ENCODE measurements at places on chromosomes 16 and 17. TPM values are rescaled to one million over a fixed set of nuclear protein-coding genes. Genes with fewer than 3 reads are reported as not detected.

DNA sequence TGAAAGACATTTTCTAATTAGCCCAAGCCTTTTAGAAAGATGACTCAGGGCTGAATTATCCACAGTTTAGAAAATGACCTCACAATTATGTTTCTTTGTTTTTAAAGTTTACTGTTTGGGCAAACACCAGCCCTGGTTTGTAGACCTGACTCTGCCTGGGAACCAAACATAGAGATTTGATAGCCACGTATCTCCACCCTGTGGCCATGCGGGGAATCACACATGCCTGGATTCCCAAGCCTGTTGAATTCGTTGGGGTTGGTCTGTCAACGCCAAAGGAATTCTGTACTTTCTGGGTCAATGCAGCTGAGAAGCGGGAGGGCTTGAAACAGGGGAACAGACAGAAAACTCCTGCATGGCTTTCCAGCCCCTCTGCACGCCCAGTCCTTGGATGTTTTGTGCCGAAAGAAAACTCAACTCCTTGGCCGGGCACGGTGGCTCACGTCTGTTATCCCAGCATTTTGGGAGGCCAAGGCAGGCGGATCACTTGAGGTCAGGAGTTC, 26.9 kb downstream of the CD300A start:
- peaks cover 5% of the 10 kb centered on the region for H3K4me1 ChIP-seq
- no peak overlapping the region for H3K27ac ChIP-seq
- peak; percentile 58 for DNase-seq
- H3K27me3 ChIP-seq = no peaks in the 10 kb centered on the region

DNA sequence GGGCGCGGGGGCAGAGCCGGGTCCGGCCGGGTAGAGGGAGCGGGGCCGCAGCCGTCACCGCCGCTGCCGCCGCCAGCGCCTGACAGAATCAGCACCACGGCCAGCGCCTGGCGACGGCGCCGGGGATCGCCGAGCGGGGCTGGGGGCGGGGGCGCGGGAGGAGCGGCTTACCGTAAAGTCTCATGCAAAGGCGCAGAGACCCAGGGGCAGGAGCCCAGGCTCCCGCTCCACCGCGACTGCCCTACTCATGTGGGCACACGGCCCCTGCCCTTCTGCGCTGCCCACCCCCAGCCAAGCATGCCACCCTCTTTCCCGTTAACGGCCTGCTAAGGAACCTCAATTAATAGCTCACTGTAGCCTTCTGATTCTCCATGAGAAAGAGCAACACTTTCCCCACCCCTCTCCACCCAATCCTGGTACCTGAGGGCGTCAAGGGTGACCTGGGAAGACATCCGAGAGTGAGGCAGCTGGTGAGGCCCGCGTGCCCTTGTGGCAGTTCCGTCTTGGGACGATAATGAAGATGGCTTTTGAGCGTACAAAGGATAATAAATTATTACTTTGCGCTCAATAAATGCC, at the start of gene SEZ6:
Gene SEZ6 (minus strand): TSS at position 98 of the 576 bp plus-strand sequence. CDS start 164 bp downstream, outside the sequence.
- no peaks in the 10 kb centered on the region for H3K36me3 ChIP-seq
- H3K27me3 ChIP-seq = peaks cover 32% of the 10 kb centered on the region
- DNase-seq = peak; percentile 57
- no peak within 1 kb of the TSS for H3K27ac ChIP-seq

GRCh38 chr16:12771341-12771798, 32.3 kb downstream of the CPPED1 start:
- DNase-seq = no peak
- H3K4me3 ChIP-seq = no peak overlapping the region
- H3K4me1 ChIP-seq = peaks cover 9% of the 10 kb centered on the region

DNA sequence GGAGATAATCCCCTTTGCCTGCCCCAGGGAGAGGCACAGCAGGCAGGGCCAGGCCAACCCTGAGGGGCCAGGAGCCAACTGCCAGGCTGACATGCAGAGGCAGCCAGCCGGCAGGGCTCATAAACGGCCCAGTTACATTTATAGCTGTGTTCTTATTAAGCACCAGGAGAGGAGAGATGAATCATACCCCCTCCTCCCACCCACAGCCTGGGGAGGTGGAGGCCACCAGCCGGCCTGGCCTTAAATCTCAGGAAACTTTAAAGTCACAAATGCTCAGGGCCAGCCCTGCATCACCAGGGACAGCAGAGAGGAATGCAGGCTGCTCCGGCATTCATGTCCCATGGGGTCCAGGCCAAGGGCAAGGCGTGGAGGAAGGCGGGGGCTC, 177.2 kb downstream of the TMEM132E start:
- H3K4me3 ChIP-seq = no peak overlapping the region
- H3K4me1 ChIP-seq = no peaks in the 10 kb centered on the region
- H3K36me3 ChIP-seq = no peaks in the 10 kb centered on the region
- no peak for DNase-seq
- no peaks in the 10 kb centered on the region for H3K27me3 ChIP-seq

DNA sequence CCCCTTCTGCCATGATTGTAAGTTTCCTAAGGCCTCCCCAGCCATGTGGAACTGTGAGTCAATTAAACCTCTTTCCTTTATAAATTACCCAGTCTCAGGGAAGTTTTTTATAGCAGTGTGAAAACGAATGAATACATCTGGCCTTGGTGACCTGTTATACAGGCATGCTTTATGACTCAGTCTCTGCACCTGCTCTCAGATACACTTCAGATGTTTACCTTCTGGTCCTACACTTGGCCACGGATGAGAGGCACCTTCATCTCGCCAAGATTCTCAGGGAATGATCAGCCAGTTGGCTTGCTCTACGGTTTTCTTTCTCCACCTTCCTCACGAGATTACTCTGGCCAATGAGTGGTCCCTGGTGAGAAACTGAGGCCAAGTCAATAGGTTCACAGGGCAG, 304.7 kb downstream of the CA10 start:
- no peaks in the 10 kb centered on the region for H3K36me3 ChIP-seq
- no peaks in the 10 kb centered on the region for H3K4me1 ChIP-seq

GRCh38 chr16:85863384-85863774, 35.6 kb upstream of the IRF8 start:
- no peaks in the 10 kb centered on the region for H3K4me1 ChIP-seq
- H3K36me3 ChIP-seq = no peaks in the 10 kb centered on the region
- H3K27ac ChIP-seq = no peak overlapping the region
- H3K4me3 ChIP-seq = no peak overlapping the region

DNA sequence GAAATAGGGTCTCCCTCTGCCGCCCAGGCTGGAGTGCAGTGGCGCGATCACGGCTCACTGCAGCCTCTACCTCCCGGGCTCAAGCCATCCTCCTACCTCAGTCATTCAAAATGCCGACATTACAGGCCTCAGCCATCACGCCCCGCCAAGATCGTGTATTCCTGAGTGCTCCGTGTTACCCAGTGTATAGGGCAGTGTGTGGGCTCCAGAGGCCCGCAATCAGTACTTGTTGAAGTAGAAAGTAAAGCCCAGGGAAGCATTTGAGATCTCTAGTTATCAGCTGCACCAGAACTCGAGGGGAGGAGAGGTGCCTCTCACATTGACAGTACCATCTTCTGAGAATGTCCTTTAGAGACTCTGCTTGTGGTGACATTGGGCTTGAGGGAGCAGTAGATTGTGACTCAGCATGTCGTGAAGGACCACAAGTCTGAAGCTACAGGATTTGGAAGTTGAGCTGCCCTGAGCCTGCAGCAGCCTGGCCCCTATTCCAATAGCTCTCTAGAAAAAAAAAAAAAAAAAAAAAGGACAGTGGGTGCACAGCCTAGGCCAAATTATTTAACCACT, 1.1 kb upstream of the PRPSAP1 start:
- H3K27me3 ChIP-seq = no peaks in the 10 kb centered on the region
- peaks cover 16% of the 10 kb centered on the region for H3K4me1 ChIP-seq

DNA sequence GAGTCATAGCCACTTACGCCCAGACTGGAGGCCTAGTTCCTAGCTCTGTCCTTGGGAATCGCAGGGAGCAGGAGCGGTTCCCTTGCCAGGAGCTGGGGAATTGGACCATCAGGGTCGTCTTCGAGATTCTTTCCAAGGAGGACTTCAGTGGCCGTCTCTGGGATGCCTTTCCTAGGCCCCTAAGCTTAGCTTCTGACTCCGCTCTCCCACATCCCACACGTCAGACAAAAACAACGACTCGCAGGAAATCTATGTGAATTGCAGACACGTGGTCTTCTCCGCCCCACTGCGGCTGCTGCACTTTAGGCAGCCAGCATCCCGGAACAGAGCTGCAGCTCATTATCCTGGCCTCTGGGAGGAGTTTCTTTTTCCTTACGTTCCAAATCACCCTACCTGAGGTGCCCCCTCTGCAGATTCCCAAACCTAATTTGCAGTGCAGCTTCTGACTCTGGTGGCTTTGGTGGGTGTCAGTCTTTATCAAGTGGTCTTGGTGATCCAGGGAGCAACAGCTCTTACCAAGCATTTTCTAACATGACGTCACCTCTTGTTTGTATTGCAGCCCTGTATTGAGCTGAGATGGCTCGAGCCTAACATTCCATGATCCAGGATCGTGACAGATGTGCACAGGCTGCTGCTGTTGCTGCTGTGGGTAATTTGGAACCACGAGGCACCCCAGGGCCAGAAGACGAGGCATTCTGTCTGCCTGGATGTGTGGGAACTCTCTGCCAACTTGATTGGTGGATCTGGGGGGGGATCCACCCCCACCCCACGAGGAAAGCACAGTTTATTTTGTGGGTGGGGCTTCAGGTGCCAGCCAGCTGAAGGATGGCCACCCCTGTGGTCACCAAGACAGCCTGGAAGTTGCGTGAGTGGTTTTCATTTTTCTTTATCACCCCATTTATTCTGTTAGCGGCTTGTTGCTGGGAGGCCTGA, 1.1 kb downstream of the KATNB1 start:
- peak; percentile 43 for DNase-seq
- H3K4me3 ChIP-seq = peak overlapping the region; percentile 95
- H3K36me3 ChIP-seq = no peaks in the 10 kb centered on the region
- peak overlapping the region; percentile 73 for H3K27ac ChIP-seq

- H3K36me3 ChIP-seq = no peaks in the 10 kb centered on the region
- peaks cover 91% of the 10 kb centered on the region for H3K4me1 ChIP-seq
- no peak overlapping the region for H3K4me3 ChIP-seq
- H3K27me3 ChIP-seq = no peaks in the 10 kb centered on the region
- peak; percentile 55 for DNase-seq
These were observed 34.0 kb downstream of the YPEL2 start for GRCh38 chr17:59365383-59365981.

GRCh38 chr17:51054748-51055147, 65.9 kb downstream of the SPAG9 start:
- no peaks in the 10 kb centered on the region for H3K27me3 ChIP-seq
- no peak overlapping the region for H3K27ac ChIP-seq
- H3K4me3 ChIP-seq = no peak overlapping the region
- H3K36me3 ChIP-seq = no peaks in the 10 kb centered on the region
- no peak for DNase-seq

GRCh38 chr17:33390479-33391176, 97.5 kb upstream of the ASIC2 start:
- H3K36me3 ChIP-seq = no peaks in the 10 kb centered on the region
- H3K4me1 ChIP-seq = no peaks in the 10 kb centered on the region
- no peak overlapping the region for H3K4me3 ChIP-seq
- H3K27me3 ChIP-seq = no peaks in the 10 kb centered on the region

DNA sequence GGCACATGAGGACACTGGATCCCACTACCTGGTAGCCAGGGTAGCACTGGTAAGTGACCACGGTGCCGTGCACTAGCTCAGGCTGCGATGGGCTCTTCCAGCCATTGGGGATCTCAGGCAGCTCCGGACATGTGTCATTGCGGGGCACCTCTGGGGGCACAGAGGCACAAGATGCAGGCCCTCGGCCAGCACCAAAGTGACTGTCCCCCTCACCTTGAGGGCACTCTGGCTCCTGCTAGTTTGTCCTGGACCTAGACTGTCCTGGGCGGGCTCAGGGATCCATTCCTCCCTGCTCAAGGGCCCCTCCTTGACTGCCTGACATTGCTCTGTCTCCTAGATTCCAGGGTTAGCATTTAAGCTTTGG, 6.7 kb upstream of the PHF12 start:
- no peaks in the 10 kb centered on the region for H3K36me3 ChIP-seq
- no peak overlapping the region for H3K4me3 ChIP-seq
- H3K27me3 ChIP-seq = no peaks in the 10 kb centered on the region
- H3K27ac ChIP-seq = no peak overlapping the region
- no peak for DNase-seq

DNA sequence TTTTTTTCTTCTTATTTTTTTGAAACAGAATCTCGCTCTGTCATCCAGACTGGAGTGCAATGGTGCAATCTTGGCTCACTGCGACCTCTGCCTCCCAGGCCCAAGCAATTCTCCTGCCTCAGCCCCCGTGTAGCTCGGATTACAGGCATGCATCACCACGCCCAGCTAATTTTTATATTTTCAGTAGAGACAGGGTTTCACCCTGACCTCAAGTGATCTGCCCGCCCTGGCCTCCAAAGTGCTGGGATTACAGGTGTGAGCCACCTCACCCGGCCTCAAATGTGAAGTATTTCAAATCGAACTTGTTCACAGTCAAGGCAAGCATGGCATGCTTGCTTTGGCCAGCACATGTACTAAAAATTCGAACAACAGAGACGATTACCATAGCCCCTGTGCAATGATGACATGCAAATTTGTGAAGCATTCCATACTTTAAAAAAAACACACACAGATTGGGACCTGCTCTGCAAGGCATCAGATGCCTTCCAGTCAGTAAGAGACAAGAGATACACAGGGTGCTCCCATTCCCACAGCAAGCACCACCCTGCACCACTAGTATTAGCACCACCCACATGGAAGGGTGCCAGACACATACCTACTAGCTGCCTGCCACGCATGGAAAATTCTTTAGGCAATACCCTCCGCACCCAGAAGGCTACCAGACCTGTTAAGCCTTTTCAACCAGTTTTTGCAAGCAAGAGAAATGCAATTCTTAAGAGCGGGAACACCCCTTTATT, 47.2 kb downstream of the ANKRD11 start:
- H3K4me1 ChIP-seq = peaks cover 100% of the 10 kb centered on the region
- H3K27ac ChIP-seq = no peak overlapping the region
- H3K27me3 ChIP-seq = no peaks in the 10 kb centered on the region
- H3K4me3 ChIP-seq = no peak overlapping the region
- DNase-seq = no peak

- H3K4me1 ChIP-seq = peaks cover 11% of the 10 kb centered on the region
- no peak overlapping the region for H3K27ac ChIP-seq
- no peak overlapping the region for H3K4me3 ChIP-seq
These were observed 3.0 kb downstream of the TMEM132E start for GRCh38 chr17:34582185-34582900.

- H3K36me3 ChIP-seq = no peaks in the 10 kb centered on the region
- H3K27me3 ChIP-seq = no peaks in the 10 kb centered on the region
- H3K4me3 ChIP-seq = no peak overlapping the region
- H3K27ac ChIP-seq = no peak overlapping the region
- DNase-seq = no peak
These were observed 292.0 kb downstream of the CPPED1 start for GRCh38 chr16:12511708-12512107.

GRCh38 chr17:50053654-50053960, 2.3 kb upstream of the ITGA3 start:
- H3K36me3 ChIP-seq = no peaks in the 10 kb centered on the region
- no peak overlapping the region for H3K27ac ChIP-seq
- H3K27me3 ChIP-seq = no peaks in the 10 kb centered on the region
- peaks cover 12% of the 10 kb centered on the region for H3K4me1 ChIP-seq
- H3K4me3 ChIP-seq = no peak overlapping the region

- H3K36me3 ChIP-seq = no peaks in the 10 kb centered on the region
- no peak overlapping the region for H3K27ac ChIP-seq
- no peak for DNase-seq
- H3K4me1 ChIP-seq = no peaks in the 10 kb centered on the region
- H3K4me3 ChIP-seq = no peak overlapping the region
- H3K27me3 ChIP-seq = no peaks in the 10 kb centered on the region
These were observed 17.9 kb downstream of the SEC14L5 start for GRCh38 chr16:4976079-4976478.

The AGRP gene
- total RNA-seq = not detected

The KRTAP2-4 gene
- total RNA-seq = not detected

The SLC12A4 gene
- 33.5 TPM for total RNA-seq

The CASKIN1 gene
- total RNA-seq = not detected

The KRT35 gene
- not detected for total RNA-seq

The GPRC5C gene
- not detected for total RNA-seq

The CHAD gene
- total RNA-seq = not detected

The TMUB2 gene
- 45.4 TPM for total RNA-seq
